8988T (cell line): ENCODE measurements at places on chromosomes 2 and 18.
A peak's percentile ranks its signal among the peaks of the same experiment; 100 is the strongest.

- no peak for DNase-seq
Observed at GRCh38 chr2:210199186-210199765, 26.0 kb downstream of the ACADL start.

GRCh38 chr2:188878716-188879115 lies 95.5 kb upstream of the COL3A1 start:
- no peak for DNase-seq

DNA sequence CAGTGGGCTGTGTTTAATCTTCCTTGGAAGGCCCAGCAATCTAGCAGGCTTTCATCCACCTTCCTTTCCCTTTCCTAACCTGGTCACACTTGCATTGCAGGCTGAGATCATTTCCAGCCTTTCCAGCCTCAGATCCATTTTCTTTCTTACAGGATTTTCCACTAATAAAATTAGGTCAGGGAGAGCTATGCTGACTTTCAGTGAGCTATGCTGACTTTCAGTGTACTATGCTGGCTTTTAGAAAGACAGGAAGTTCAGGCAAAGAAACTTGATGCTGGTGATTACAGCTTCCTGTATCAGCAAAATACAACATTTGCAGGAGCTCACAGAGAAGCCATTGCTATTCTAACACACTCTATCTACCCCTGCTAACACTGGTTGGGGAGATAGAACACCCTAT lies 735.0 kb downstream of the CCDC85A start:
- DNase-seq, result no peak

DNA sequence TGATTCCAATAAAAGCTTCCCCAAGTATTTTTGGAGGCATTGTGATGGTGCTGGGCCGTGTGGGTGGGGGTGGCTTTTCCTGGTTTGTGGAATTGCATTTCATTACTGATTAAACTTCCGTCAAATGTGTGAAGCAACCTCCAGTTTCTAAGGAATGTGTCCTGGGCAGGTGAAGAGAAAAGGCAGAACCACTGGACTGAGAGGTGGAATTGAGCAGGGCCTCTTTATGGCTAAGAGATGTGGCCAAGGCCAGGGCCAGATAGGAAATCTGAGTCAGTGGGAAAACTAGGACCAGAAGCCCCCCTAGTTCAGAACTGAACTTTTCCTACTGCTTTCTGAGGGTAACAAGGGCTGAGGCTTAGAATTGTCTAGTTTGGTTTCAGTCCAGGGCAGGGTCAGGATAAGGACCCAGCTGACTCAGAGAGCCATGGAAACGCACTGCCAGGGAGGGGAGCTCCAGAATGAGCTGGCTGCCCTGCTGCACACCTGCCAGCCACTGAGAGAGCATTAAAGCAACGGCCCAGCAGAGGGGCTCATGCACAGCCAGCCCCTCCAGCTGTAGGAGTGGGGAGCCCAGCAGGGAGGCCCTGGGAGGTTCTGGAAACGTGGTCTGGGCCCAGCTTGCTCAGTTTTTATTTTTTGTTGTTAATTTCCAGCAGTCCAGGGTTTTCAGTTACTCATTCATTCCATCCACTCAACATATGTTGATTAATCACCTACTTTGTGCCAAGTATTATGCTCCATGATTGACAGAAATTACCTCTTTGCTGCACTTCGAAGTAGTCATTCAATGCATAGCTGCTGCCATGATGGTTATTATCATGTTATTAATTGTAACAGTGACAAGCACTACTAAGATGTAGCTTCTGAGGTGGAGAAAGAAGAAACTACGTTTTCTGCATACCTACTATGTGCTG lies 156.1 kb downstream of the MSH2 start:
- DNase-seq, result no peak

GRCh38 chr2:176642074-176642473 lies 372.8 kb downstream of the MTX2 start:
- DNase-seq, result no peak

DNA sequence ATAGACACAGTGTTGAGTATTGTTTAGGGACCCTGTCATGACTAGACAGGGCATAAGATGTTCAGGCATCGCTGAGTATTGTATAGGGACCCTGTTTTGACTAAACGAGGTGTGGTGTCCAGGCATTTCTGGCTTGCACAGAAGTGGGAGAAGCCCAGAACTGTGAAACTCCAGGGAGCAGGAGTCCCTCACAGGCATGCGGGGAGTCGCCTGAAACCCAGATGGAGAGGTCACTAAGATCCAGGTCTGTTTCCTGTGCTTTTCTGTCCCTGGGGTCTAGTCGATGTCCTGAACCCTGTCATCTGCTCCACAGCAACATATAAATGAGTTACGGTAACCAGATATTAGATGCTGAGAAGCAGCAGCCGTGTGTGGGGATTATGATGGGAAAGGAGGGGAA lies 469.0 kb upstream of the SALL3 start:
- DNase-seq, result no peak

- no peak for DNase-seq
Observed at GRCh38 chr18:44848644-44849335, 168.1 kb downstream of the SETBP1 start.

DNA sequence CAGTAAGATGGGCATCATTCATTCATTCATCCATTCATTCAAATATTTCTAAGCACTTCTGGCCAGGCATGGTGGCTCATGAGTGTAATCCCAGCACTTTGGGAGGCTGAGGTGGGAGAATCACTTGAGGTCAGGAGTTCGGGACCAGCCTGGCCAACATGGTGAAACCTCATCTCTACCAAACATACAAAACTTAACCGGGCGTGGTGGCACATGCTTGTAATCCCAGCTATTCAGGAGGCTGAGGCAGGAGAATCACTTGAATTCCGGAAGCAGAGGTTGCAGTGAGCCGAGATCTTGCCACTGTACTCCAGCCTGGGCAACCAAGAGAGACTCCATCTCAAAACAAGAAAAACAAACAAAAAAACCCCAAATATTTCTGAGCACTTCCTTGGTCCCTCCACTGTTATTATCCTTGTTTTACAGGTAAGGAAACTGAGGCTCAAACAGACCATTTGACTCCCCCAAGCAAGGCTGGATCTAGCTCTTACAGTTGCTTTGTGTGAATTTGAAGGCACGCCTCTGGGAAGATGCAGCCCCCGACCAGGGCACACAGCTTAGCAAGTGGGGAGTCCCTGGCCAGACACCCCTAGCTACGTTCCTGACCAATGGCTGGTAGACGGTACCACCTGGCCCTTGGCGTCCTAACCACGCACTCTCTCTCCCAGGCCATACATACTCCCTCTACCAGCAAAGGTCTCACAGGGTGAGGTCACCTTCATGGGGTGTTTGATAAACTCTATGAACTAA lies 50.6 kb upstream of the ODC1 start:
- DNase-seq, result no peak

- no peak for DNase-seq
Observed at GRCh38 chr2:126700677-126701076, 44.7 kb downstream of the GYPC start.

GRCh38 chr2:25895610-25896009 lies 17.3 kb upstream of the ASXL2 start:
- no peak for DNase-seq

DNA sequence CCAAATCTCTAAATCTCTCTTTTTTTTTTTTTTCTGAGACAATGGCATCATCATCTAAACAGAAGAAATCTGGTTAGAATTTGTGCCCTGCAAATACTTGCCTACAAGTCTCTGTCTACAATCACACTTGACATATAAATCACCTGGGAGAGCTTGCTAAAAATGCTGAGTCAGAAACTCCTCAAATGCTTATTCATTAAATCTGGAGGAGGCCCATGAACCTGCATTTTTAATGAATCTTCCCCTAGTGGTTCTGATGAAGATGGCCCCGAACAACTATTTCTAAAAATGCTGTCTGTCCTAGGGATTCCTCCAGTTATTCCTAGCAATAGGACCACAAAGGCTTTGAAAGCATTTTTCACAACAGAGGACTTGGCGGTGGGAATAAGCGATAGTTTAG lies 1.6 kb upstream of the CSRNP3 start:
- DNase-seq, result no peak

DNA sequence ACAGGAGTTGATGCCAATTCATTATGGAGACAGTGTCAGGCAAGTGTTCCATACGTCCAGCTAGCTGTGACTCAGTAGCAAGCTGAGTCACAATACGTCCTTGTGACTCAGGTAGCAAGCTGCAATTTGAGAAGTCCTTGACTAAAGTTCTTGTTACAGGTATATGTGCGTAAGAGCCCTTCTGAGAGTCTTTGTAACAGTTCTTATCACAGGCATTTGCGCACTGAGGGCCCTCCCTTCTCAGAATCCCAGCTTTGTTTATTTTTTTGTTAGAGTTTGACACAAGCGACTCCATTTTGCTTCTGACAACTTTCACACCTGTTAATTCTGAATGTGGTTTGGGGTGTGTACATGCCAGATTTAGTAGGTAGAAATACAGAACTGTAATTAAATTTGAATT lies 20.1 kb upstream of the ACMSD start:
- peak; percentile 14 for DNase-seq

DNA sequence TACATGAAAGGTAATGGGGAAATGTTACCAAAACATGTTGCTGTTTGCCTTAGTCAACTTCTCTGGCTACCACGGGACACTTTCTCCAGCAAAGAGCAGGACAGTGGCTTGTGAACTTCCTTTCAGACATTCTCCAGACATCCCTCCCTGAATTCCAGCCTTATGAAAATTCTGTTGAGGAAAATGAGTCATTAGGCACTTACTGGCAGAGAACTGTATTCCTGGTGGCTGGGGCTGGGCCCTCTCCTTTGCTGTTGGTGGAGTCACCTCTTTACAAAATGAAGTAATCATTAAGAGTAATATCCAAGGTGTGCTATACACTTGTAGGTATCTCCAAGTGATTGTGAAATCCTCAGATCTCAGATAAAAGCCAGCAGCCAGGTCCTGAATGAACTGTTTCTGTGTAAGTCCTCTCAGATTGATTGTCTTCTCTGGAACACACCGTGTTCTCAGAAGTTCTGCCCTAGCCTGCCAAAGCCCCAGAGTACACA lies 1.3 kb upstream of the FAP start:
- DNase-seq, result peak; percentile 15
